ENCODE measurements at places on chromosomes 7 and 10. TPM values are rescaled to one million over a fixed set of nuclear protein-coding genes. Genes with fewer than 3 reads are reported as not detected.

Gene RABGEF1
- total RNA-seq = 18.6 TPM

GRCh38 chr7:102992938-102993717 is 80.3 kb downstream of the LRRC17 start:
- H3K27me3 ChIP-seq = no peaks in the 10 kb centered on the region
- H3K27ac ChIP-seq = no peak overlapping the region
- peaks cover 1% of the 10 kb centered on the region for H3K4me1 ChIP-seq
- DNase-seq = no peak
- no peak overlapping the region for H3K4me3 ChIP-seq
- no peaks in the 10 kb centered on the region for H3K36me3 ChIP-seq

Gene FOXI2
- total RNA-seq = 1.7 TPM

GRCh38 chr10:97574374-97575126 is 2.0 kb downstream of the ANKRD2 start:
- no peak overlapping the region for H3K4me3 ChIP-seq
- H3K27me3 ChIP-seq = no peaks in the 10 kb centered on the region
- no peaks in the 10 kb centered on the region for H3K4me1 ChIP-seq
- no peak overlapping the region for H3K27ac ChIP-seq
- no peaks in the 10 kb centered on the region for H3K36me3 ChIP-seq
- no peak for DNase-seq

Gene ZCWPW1
- total RNA-seq = 3.8 TPM

Gene SPDYE1
- total RNA-seq = not detected

DNA sequence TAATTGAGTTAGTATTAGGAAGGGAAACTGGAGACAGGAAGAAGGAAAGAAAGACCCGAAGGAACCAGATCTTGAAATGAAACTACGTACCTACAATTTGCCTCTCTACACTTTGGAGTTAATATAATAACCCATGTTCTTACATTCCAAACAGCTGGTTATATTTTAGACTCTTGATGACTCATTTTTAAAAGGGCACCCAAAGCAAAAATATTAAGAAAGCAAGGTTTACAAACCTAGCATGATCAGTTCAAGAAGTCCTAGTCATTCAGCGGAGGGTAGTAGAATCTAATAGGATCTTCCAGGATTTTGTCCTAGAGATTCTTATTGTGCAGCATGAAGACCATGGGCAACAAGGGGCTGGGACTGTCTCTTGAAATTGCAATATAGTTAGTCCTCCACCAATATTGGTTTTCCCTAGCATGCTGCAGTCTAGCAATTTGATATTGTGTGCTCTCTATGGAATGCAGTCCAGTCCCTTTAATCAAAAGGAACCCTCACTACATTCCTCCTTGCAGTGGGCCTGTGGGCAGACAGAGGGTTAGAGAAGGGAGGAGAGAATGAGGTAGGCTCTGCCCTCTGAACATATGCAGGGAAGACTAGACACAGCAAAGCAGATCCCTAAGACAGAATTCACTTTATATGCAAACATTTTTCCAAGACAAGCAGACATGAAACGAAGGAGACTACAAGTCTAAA is 230.3 kb downstream of the INHBA start:
- H3K36me3 ChIP-seq = no peaks in the 10 kb centered on the region
- DNase-seq = no peak
- H3K4me3 ChIP-seq = no peak overlapping the region
- no peaks in the 10 kb centered on the region for H3K27me3 ChIP-seq

Gene FOXP2
- total RNA-seq = 4.3 TPM

GRCh38 chr10:96038476-96039387 is 4.7 kb upstream of the CCNJ start:
- no peak for DNase-seq
- H3K27ac ChIP-seq = no peak overlapping the region
- peaks cover 7% of the 10 kb centered on the region for H3K4me1 ChIP-seq
- no peaks in the 10 kb centered on the region for H3K36me3 ChIP-seq

Gene POLR2J2
- total RNA-seq = 8.6 TPM

Gene ZNF425
- total RNA-seq = 8.0 TPM

Gene RARRES2
- total RNA-seq = 20.2 TPM

DNA sequence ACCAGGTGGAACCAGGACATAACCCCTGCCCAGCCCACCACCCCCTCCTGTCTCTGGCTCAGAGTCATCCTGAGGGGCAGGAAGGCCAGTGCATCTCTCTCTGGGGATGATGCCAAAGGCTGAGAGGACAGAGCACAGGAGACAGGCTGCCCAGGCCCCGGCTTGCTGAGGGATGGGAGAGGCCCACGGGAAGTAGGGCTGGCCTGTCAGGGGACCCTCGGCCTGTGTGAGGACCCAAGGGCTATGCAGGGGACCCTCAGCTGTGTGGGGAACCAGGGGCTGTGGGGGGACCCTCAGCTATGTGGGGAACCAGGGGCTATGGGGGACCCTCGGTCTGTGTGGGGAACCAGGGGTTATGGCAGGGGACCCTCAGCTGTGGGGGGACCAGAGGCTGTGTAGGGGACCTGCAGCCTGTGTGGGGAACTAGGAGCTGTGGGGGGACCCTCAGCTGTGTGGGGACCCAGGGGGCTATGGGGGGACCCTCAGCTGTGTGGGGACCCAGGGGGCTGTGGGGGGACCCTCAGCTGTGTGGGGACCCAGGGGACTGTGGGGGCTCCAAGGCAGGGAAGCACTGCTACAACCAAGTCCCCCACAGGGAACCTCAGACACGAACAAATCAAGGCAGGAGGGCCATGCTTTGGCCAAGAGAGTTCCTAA is 27.7 kb downstream of the EBF3 start:
- no peak overlapping the region for H3K27ac ChIP-seq
- no peaks in the 10 kb centered on the region for H3K4me1 ChIP-seq
- no peak overlapping the region for H3K4me3 ChIP-seq
- H3K36me3 ChIP-seq = no peaks in the 10 kb centered on the region
- H3K27me3 ChIP-seq = peaks cover 87% of the 10 kb centered on the region

GRCh38 chr10:5658871-5659618 is 7.3 kb downstream of the ASB13 start:
- peaks cover 12% of the 10 kb centered on the region for H3K4me1 ChIP-seq
- no peak for DNase-seq
- H3K27me3 ChIP-seq = peaks cover 8% of the 10 kb centered on the region
- H3K36me3 ChIP-seq = no peaks in the 10 kb centered on the region

DNA sequence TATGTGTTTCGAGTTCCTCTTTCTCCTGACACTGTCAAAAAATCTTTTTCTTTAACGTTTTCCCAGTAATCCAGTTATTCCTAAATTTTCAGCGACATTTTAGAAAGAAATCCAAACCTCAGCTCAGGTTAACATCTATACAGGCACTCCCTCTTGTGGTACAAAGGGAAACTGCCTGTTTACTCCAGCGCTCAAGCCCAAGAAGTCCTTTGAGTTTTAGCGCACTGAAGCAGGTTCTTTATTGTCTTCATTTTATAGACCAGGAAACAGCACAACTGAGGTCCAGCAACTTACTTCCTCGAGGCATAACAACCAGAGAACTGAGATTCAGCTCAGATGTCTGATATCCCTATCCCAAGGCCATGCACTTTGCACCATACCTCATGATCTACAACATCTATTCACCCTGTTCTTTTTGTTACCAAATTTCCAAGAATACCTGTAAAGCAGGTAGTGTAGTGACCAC is 287.2 kb upstream of the MKLN1 start:
- DNase-seq = peak; percentile 20
- H3K27ac ChIP-seq = no peak overlapping the region

DNA sequence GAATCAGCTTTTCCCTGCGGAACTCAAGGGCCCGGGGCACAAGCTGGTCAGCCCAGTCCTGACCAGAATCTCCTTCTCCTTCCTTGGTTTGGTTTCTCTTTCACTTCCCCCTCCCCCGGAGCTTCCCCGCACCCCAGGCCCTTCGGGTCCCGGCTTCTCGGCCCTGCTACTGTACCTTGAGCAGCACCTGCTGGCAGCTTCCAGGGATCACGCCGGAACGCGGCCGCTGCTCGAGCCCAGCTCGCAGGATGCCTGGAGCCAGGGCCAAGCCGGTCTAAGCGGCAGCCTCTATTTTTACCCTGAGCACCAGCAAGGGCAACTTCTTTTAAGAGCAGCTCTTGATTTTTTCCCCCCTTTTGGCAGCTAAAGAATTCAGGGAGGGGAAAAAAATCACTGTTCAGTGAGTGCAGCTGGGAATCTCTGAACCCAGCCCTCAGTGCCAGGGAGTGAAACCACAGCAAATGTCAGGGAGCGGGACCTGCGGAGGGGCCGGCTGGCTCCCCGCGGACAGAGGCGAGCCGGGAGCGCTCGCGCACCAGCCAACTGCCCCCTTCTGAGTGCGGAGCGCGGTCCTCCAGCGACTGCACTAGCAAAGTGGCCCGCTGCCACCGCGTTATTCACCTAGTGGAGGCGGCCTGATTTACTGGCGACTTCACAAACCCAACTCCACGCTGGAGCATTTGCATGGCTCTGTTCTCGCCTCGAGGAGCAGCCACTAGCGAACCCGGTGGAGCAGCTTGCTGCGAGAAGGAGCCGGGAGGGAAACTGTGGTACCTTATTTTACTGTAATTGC is 2.4 kb upstream of the INHBA start:
- peak overlapping the region; percentile 65 for H3K4me3 ChIP-seq
- H3K27me3 ChIP-seq = peaks cover 54% of the 10 kb centered on the region
- peak overlapping the region; percentile 62 for H3K27ac ChIP-seq
- peaks cover 24% of the 10 kb centered on the region for H3K4me1 ChIP-seq
- peak; percentile 81 for DNase-seq

Gene GPNMB
- total RNA-seq = 0.98 TPM

GRCh38 chr7:15399441-15399840 is 162.4 kb downstream of the AGMO start:
- H3K4me1 ChIP-seq = no peaks in the 10 kb centered on the region
- no peak for DNase-seq
- peaks cover 1% of the 10 kb centered on the region for H3K36me3 ChIP-seq
- H3K27me3 ChIP-seq = no peaks in the 10 kb centered on the region
- H3K27ac ChIP-seq = no peak overlapping the region

- H3K4me3 ChIP-seq = no peak overlapping the region
- peaks cover 30% of the 10 kb centered on the region for H3K4me1 ChIP-seq
- peaks cover 6% of the 10 kb centered on the region for H3K27me3 ChIP-seq
- no peak overlapping the region for H3K27ac ChIP-seq
- no peak for DNase-seq
Observed at GRCh38 chr7:105992905-105993304, 29.8 kb downstream of the CDHR3 start.

GRCh38 chr7:149801816-149802215 is 28.4 kb upstream of the ZNF467 start:
- no peak for DNase-seq
- no peaks in the 10 kb centered on the region for H3K4me1 ChIP-seq
- no peaks in the 10 kb centered on the region for H3K36me3 ChIP-seq
- H3K27ac ChIP-seq = no peak overlapping the region
- H3K27me3 ChIP-seq = peaks cover 6% of the 10 kb centered on the region
- no peak overlapping the region for H3K4me3 ChIP-seq

Gene SSMEM1
- not detected for total RNA-seq

Data from progenitor cell of endocrine pancreas (in vitro differentiated cells).